ENCODE measurements at places on chromosomes 3 and 15.

DNA sequence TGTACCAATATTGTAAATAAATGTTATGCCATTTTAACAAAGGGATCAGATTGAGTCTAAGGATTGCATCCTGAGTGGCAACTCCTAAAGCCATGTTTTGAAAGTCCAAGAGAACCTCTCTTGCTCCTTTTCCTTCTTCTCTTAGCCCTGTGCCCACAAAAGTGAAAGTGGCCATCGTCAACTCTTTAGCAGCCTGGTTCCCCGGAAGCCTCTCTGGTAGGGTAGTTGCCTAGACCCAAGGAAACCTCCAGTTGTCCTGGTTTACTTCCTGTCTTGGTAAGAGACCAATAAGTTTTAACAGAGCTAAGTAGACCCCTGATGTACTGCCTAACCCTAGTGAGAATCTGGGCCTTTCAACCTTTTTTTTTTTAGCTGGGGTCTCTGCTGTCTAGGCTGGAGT, 10.2 kb upstream of the ITPKA start:
- no peak for DNase-seq

- DNase-seq = peak; percentile 43
These were observed 149.7 kb downstream of the RBMS3 start for GRCh38 chr3:29430558-29430971.

DNA sequence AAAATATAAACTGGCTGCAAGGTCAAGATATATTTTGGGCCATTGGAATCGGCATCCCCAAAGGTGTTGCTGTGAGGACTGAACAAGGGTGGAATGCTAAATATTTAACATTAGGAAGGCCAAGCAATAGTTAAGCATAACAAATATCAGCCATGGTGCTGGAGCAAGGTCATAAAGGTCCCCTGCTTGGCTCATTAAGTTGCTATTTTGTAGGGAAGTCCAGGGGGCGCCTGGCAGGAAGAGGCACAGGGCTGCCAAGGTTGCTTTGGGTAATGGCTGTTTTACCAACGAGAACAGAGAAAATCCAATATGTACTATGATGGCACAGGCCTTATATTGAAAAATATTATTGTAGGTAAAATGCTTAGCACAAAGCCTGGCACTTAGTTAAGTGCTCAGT, 62.2 kb downstream of the SLC15A2 start:
- no peak for DNase-seq

DNA sequence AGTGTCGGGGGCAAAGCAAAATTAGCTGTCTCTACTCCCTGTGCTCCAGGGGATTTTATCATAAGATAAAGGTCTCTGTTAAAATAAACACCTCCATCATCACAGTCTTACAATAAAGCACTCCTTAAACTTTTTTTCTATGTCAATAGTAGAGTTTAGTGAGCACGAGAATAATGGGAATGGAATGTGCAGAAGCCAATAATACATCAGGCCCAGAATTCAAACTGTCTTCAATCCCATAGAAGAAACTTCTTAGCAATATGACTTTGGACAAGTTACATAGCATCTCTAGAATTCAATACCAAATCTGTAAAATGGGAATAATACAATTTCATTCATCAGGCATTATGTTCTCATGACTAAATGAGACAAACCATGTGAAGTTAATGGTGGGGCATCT, 49.0 kb upstream of the EPHA3 start:
- no peak for DNase-seq

DNA sequence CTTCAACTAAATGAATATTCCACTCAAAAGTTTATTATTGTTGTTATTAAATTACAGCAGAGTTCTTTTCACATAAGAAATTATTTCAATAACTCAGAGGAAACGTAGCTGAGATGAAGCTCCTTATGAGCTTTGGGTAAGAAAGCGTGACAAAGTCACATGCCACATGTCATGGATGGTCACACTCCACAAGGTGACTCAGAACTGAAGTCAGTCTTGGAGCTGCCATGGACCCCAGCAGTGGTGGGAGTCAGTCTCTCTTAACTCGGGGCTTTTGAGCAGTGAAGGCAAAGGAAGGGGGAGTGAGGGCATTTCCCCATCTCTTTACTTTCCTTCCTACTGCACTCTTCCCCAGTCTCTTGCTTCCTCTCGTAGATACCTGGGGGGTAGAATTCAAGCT, 87.5 kb upstream of the FAM3D start:
- no peak for DNase-seq

- no peak for DNase-seq
These were observed 16.5 kb upstream of the LAMP3 start for GRCh38 chr3:183178833-183179549.

DNA sequence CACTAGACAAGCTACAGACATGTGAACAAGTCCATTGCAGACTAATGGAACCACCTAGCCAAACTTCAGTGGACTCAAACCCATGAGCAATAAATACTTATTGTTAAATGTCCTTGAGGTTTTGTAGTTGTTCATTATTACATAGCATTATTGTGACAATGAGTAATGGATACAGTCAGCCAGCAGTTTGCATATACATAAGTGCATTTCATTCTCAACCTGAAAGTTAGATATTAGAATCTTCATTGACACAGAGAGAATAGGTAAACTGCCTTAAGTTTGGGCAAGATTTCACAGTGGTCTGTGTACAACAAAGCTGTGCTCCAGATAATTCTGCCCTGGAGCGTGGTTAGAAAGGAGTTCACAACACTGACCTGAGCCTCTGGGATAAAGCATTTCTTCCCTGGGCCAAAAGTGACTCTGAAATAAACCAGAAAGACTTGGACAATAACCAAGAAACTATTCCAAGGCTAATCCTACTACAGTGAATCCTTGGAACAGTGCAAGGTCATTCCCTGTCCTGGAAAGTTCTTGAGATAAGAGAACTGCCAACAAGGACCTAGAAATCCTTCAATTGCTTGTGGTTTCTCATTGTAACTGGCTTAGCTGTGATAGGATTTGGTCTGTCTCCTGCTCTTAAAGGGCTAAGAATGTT, 225.5 kb upstream of the STT3B start:
- DNase-seq = no peak

DNA sequence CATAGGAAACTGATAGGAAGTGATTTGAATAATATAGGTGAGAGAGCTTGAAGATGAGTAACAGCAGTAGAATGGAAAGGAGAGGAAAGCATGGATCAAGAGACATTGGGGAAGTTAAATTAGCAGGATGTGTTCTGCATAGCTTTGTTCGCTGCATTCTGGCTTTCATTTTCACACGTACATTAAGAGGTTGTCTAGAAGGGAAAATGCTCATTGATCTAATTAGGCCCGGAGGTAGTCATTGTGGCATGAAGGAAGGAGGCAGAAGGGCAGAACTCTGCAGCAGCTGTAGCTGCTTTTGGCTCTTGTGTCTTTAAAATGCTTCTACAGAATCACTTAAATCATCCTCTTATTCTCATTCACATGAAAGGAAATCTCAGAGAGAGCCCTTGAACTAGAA, 40.3 kb downstream of the KCNAB1 start:
- DNase-seq = no peak

GRCh38 chr3:189841473-189842205, 210.4 kb downstream of the TP63 start:
- no peak for DNase-seq

- DNase-seq = no peak
These were observed 96.5 kb upstream of the PHLDB2 start for GRCh38 chr3:111762537-111762936.

DNA sequence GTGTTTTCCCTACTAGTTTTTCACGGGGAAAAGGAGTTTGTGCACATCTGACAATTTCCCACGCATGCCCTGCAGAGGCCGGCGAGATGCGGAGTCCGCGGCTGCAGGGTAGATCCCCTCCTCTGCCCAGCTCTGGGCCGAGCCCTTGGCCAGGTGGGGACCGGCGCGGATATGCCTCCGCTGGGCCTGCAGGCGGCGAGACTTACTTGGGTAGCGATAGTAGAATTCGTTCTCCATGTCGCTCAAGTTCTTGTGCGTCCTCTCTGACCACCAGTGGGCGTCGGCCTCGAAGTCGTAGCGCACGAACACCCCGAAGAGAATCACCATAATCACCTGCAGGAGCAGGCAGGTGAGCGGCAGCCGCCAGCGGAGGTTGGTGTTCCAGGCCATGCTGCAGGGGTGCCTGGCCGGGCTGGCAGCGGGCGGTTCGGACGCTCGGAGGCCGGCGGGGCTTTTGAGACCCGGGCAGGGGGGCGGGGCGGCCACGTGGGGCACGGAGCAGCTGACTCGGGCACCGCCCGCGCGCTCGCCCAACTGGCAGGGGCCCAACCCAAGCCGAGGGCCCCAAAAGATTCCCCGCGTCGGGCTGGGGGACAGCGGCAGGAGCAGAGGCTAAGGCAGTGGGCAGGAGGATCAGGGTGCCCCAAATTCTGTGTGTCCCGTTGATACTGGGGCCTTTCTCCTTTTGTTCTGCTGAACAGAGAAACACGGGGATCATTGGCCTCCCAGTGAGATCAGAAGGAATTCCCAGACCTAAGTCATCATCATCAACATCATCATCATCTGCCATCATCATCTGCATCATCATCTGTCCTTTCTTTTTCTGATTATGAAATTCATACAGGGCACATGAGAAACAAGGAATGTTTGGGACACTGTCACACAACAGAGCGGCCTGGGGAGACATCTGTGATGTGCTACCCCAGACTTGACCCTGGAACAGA, at the start of gene RHCG:
RHCG (minus strand) TSS at position 429 of the 944 bp plus-strand sequence; CDS start at position 390, 39 bp downstream.
- DNase-seq = peak; percentile 14

- DNase-seq = no peak
These were observed 35.6 kb downstream of the SNAPC5 start for GRCh38 chr15:66461917-66462316.

- DNase-seq = no peak
These were observed 181.4 kb upstream of the GRM7 start for GRCh38 chr3:6679510-6679909.

GRCh38 chr3:195107593-195107992, 163.4 kb downstream of the XXYLT1 start:
- no peak for DNase-seq

GRCh38 chr3:13484851-13485590, 4.9 kb downstream of the HDAC11 start:
- DNase-seq = no peak

DNA sequence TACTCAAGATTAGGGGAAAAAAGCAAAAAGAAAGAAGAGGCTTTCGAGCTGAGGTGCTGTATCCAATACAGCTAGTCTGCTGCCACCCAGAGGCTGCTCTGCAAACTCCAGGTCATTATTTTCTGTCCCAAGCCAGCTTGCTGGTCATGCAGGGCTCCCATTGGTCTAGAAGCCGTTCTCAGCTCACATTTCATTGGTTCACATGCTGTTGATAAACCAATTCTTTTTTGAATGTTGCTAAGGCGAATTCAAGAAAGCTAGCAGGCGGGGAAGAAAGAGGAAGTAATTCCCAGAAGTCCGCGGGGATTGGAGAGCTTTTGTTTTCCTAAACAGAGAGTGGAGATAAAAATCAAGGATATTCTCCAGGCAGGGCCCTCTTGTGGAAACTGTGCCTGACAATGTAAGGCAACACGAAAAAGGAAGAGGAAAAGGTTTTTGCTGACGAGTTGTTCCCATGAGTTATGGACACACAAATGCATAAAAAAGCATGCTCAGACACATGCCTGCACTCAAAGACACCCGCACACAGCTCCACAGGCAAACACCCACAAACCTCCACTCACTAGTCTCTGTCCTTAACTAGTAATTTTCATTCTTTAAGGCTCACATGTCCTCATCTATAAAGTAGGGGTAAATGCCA, 33.4 kb downstream of the FSTL1 start:
- peak; percentile 98 for DNase-seq

DNA sequence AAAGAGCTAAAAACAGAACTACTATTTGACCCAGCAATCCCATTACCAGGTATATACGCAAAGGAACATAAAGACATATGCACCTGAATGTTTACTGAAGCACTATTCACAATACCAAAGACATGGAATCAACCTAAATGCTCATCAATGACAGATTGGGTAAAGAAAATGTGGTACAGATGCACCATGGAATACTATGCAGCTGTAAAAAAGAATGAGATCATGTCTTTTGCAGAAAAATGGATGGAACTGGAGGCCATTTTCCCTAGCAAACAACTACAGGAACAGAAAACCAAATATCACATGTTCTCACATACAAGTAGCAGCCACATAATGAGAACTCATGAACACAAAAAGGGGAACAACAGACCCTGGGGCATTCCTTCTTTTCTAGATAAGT, 208.9 kb upstream of the LRRFIP2 start:
- DNase-seq = no peak

DNA sequence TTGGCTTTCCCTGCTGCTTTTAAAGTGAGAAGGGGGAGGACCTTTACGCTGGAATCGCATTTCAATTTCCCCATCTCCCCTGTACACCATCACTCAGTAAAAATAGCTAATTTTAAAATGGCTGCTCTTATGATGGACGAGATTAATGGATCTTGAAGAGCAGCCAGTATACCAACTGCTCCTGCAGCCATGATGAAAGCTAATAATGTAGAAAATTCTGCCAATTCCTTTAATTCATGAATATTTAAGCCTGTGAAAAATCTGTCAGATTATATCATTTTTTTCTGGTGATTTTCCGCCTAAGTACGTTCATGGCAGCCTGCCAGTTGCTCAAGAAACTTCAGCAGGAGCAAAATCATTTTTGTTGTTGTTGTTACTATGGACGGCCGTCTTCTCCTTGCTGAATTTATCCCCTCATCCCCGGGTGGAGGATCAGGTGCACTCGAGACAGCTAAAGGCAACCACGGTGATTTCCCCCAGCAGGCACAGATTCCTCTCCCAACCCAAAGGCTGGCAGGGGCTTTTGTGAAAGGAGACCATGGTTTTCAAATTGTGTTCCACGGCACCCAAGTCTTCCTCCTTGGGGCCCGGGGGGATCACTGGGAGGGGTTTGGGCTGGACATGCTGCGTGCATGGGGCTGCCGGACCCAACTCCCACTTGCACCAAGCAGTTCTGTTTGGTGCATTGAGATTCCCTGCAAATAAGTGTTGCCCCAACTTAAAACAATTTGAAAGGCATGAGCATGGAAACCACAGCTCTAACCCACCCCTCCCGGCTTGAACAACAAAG, 289.6 kb downstream of the UACA start:
- no peak for DNase-seq

GRCh38 chr15:85274315-85275050, 105.9 kb upstream of the AKAP13 start:
- DNase-seq = no peak

GRCh38 chr15:83210619-83211018, 3.0 kb upstream of the HDGFL3 start:
- DNase-seq = no peak

DNA sequence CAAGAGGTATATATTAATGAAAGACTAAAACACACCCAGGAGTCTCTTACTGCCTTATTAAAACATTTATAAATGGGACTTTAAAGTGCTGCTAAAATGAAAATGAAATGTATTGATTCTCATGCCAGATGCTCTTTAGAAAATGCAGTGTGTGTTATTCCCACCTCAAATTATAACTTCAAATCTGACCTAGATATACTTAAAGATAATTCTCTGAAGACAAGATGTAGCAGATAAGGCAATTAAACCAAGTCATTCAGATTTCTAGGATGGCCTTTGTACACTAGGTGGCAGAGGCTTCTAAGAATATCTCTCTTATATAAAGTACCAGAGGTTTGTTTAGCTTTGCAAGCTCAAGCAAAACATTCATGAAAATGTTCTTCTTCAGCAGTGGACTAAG, 26.9 kb upstream of the GOLGA8B start:
- no peak for DNase-seq

- DNase-seq = peak; percentile 80
These were observed 86.9 kb downstream of the DCLK3 start for GRCh38 chr3:36677331-36678007.

GRCh38 chr3:141349711-141350110, 18.6 kb upstream of the ZBTB38 start:
- no peak for DNase-seq

GRCh38 chr3:132001999-132002398, 32.8 kb downstream of the CPNE4 start:
- no peak for DNase-seq

GRCh38 chr15:90087454-90088154, 14.7 kb downstream of the IDH2 start:
- DNase-seq = no peak

GRCh38 chr3:2554656-2555055, 456.0 kb downstream of the CNTN4 start:
- no peak for DNase-seq

Measured in foreskin melanocyte (primary cell).